ENCODE measurements at places on chromosomes 4 and X.

DNA sequence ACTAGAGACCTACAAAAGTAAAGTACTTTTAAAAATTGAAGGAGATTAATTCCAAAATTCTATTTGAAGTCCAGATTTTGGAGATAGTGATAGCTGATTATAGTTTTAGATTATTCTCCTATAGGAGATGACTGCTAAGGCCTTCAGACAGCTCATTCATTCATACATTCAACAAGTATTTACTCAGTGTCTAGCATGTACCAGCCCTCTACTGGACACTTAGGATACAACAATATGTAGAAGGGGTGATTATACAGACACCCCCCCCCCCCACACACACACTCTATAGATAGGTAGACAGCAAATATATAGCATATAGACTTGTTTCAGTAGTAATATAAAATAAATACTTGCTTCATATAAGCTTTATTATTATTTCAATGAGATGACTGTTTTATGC lies 60.4 kb upstream of the TAF9B start:
- DNase-seq: peak; percentile 11

GRCh38 chr4:174860588-174860987 lies 31.5 kb upstream of the GLRA3 start:
- no peak for DNase-seq

- no peak for DNase-seq
Observed at GRCh38 chr4:111573386-111573785, 571.9 kb upstream of the FAM241A start.

DNA sequence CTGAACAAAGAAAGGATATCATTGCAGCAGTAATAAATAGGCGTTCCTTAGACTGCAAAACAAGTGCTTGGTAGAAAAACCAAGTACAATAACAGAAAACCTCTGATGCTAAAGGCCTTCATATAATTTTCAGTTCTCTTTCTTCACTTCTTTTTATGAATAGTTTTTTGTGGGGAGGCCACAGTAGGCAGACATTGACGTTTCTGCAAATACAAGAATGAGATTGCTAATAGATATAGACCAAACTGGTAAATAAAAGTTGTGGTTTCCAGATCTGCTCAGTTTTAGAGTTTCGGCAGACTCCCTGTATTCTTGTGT lies 57.0 kb upstream of the RAP1GDS1 start:
- no peak for DNase-seq

- DNase-seq: no peak
Observed at GRCh38 chrX:111759686-111760085, 78.7 kb downstream of the ALG13 start.

GRCh38 chr4:8303081-8303480 lies 33.5 kb downstream of the HTRA3 start:
- no peak for DNase-seq

- no peak for DNase-seq
Observed at GRCh38 chrX:70088751-70089150, 26.5 kb downstream of the OTUD6A start.

DNA sequence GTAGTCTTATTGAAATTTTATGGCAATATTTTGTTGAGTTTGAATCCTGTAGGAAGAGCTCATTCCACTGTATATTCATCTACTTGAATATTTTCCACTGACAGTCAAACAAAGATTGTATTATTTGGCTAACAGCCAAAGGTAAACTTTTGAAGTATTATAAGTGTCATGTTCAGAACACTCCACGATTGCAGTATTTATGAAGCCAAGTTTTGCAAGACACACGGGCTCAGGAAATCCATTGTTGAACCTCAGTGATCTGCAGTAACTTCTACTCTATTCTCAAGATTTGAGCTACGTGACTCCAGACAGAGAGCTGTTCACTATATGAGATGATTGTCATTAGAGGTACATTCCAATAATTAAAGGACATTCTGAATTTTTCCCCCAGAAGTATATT lies 302.7 kb upstream of the ADGRL3 start:
- no peak for DNase-seq

DNA sequence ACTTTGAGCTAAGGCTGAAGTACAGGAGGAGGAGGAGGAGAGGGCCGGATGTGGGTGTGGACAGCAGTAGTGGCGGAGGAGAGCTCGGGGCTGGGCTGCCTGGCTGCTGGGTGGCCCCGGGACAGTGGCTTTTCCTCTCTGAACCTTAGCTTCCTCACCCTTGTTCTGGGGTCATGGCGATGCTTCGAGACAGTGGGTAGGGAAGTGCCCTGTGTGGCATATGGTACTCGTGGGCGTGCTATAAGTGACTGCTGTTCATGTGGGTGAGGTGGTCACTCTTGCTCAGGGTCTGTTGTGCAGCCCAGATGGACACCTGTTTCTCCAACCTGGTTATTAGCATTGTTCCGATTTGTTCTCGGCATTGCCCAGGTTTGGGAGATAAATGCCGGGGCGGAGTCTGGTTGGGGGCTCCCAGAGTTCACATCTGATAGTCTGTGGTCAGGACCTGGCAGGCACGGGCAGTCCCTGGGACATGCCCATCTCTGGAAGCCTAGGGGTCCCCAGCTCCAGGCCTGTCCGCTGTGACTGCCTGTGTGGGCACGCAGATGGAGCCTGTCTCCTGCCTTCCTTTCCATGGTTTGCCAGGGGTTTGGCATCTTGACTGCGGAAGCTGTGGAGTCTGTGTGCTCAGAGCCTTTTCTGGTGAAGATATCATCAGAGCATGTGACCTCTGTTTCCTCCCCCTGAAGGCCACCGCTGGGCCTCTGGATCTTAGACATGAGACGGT lies 4.9 kb upstream of the CPZ start:
- no peak for DNase-seq

GRCh38 chr4:2781911-2782310 lies 11.0 kb upstream of the SH3BP2 start:
- no peak for DNase-seq

DNA sequence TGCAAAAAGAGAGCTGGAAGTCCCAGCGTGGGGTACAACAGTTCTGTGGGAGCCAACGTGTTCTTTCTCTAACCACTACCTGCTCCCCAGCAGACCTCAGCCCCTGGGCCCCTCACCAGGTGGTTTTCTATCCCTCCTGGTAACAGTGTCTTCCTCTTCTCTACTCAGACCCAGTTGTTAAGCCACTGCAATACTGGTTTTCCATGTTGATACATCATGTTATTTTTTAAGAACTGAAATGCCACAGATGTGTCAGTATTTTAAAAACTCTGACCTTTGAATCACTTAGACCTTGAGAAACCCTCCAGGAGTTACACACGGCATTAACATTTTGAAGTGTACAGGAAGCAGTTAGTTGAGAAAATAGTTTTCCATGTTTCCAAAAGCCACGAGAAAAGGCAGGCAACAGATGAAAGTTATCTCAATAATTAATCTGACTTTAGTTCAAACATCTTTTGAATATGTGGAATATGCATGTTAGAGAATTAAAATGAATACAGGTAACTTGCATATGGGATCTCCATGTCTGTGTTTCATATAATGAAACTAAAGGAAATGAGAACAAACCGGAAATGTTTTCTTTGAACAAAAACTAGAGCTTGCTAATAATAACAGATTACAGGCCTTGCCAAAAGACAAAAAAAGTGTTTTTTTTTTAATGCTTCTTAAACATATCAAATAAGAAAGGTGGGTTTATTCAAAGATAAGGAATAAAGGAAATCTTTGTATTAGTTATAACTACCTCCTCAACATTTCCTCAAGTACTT lies 108.8 kb downstream of the ZNF827 start:
- no peak for DNase-seq

DNA sequence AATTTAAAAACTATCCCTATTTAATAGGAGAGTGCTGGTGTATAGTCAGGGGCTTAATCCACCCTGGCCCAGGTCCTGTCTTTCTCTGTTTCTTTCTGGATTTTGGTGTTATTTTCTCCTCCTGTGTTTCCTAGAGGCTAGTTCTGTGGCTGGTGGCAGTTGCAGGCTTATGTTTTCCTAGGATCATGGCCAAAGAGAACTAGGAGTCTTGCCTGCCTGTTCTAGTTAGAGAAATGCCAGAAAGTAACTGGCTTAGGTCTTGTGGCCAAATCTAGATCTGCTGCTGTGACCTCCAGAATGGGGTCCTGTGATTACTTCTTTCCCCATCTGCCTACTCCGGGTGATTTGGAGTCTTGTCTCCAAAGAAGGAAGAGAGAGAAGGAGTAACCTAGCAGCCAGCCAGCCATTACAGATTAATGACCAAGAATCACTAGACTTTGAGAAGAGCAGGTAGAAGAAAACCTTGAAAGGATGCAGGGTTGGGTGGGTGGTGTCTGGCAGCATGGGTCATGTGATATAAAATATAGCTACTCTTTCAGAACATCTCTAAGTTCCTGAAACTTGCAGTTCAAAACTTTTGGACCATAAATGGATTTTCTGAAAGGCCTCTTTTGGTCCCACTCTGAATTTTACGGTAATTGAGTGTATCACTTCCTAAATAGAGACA lies 117.9 kb downstream of the STIM2 start:
- no peak for DNase-seq

DNA sequence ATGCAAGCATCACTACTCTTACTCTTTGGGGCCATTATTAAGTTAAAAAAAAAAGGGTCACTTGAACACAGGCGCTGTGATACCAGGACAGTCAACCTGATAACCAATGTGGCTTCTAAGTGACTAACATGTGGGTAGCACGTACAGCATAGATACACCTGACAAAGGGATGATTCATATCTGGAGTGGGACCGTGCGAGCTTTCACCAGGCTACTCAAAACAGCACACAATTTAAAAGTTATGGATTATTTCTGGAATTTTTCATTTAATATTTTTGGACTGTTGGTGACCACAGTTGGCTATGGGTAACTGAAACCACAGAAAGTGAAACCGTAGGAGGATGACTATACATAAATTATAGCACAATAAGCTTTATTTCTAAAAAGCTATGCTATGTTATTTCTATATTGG lies 113.8 kb upstream of the STIM2 start:
- no peak for DNase-seq
